ENCODE measurements at places on chromosomes 3 and 15. TPM values are rescaled to one million over a fixed set of nuclear protein-coding genes. Genes with fewer than 3 reads are reported as not detected.

Gene CCDC54
- not detected for total RNA-seq

- H3K36me3 ChIP-seq = no peaks in the 10 kb centered on the region
- no peaks in the 10 kb centered on the region for H3K27me3 ChIP-seq
- no peaks in the 10 kb centered on the region for H3K4me1 ChIP-seq
- H3K27ac ChIP-seq = no peak overlapping the region
Observed at GRCh38 chr3:174786825-174787224, 72.3 kb upstream of the NAALADL2 start.

- no peak for DNase-seq
- H3K27ac ChIP-seq = no peak overlapping the region
- H3K4me3 ChIP-seq = no peak overlapping the region
- peaks cover 26% of the 10 kb centered on the region for H3K36me3 ChIP-seq
Observed at GRCh38 chr3:194667363-194667762, 4.6 kb downstream of the LSG1 start.

DNA sequence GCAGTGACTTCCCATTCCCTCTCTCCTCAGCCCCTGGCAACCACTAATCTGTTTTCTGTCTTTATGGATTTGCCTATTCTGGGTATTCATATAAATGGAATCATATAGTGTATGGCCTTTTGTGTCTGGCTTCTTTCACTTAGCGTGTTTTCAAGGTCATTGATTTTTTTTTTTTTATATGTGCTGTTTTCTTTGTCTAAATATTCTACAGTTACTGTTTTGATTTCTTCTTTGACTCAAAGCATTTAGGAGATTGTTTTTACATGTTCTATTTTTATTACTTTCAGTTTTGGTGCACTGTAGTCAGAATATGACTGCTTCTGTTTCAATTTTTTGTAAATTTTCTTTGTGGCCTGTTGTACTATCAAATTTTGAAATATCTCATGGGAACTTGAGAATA lies 71.9 kb upstream of the RNU6-1 start:
- H3K27ac ChIP-seq = no peak overlapping the region
- no peaks in the 10 kb centered on the region for H3K36me3 ChIP-seq
- H3K4me1 ChIP-seq = no peaks in the 10 kb centered on the region
- H3K4me3 ChIP-seq = no peak overlapping the region
- DNase-seq = no peak

Gene ZNF662
- total RNA-seq = 1.4 TPM

- peaks cover 40% of the 10 kb centered on the region for H3K4me1 ChIP-seq
- no peaks in the 10 kb centered on the region for H3K27me3 ChIP-seq
- no peaks in the 10 kb centered on the region for H3K36me3 ChIP-seq
- H3K27ac ChIP-seq = no peak overlapping the region
- DNase-seq = no peak
- H3K4me3 ChIP-seq = no peak overlapping the region
Observed at GRCh38 chr3:38173834-38174418, 8.6 kb downstream of the OXSR1 start.

DNA sequence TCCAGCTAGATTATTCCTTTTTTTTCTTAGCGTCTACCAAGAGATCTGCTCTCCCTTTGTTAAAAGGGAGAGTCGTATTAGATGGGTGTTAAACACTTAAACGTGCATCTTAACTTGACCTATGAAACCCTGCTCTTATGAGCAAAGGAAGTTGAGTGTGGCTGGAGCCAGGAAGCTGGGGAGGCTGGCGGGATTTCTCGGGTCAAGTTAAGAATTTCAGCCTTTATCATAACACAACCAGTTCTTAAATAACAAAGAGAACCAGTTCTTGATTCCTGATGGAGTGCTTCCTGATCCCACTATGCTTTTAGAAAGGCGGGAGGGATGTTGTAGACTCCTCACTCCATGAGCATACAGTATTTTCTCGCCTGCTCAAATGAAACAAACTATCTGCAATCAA lies 215.1 kb downstream of the ITPR1 start:
- H3K36me3 ChIP-seq = no peaks in the 10 kb centered on the region
- H3K4me1 ChIP-seq = peaks cover 18% of the 10 kb centered on the region

DNA sequence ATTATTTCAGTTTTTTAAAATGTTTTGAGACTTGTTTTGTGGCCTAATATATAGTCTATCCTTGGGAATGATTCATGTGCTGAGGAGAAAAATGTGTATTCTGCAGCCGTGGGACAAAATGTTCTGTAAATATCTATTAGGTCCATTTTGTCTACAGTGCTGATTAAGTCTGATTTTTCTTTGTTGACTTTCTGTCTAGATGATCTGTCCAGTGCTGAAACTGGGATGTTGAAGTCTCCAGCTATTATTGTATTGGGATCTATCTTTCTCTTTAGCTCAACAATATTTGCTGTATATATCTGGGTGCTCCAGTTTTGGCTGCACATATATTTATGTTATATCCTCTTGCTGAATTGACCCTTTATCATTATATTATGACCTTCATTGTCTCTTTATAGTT lies 85.2 kb downstream of the UBE2E2 start:
- no peak overlapping the region for H3K4me3 ChIP-seq
- H3K27me3 ChIP-seq = no peaks in the 10 kb centered on the region

Gene ACKR2
- total RNA-seq = 0.11 TPM

- no peaks in the 10 kb centered on the region for H3K27me3 ChIP-seq
- no peaks in the 10 kb centered on the region for H3K36me3 ChIP-seq
- H3K4me3 ChIP-seq = peak overlapping the region; percentile 17
- DNase-seq = peak; percentile 85
- peak overlapping the region; percentile 65 for H3K27ac ChIP-seq
Observed at GRCh38 chr3:188627652-188628051, 473.7 kb downstream of the LPP start.

Gene LRRN1
- total RNA-seq = not detected
